Bone marrow (tissue), 2 donors: ENCODE measurements at places on chromosomes 7 and 10.

DNA sequence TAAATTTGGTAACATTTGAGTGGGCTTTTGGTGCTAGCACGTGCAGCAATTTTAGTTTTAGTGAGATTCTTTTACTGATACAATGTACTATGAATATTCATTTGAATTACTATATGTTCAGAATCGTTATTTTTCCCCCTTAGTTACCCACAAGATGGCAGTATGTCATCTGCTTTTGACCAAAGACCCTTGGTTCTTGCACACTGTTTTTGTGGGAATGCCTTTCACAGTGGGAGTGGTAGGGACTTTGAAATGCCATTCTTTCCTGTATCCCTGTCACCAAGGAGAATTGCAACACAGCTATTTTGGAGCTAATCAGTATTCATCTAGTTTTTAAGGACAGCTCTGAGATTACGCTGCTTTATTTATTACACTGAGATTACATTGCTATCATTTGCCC, 40.6 kb downstream of the SEC23IP start:
- DNase-seq = no peak

- no peak for DNase-seq
These were observed 401.9 kb downstream of the TNS3 start for GRCh38 chr7:47179812-47180515.

DNA sequence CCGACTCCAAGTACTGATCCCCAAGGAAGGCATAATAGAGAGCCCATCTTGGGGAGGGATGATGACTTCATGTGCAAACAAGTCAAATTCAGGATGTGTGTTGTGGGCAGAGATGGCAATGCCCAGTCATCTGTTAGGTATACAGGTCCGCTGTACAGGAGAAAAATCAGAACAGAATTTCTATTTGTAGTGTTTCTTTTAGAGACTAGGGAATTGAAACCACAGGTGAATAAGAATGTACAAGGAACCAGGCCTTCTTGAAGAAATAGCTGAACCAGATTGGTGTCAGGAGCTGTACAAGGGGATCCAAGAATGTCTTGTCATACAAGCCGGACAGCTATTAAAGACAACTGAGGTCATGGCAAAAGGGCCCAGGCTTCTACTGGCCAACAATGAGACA, 147.9 kb downstream of the PFKFB3 start:
- DNase-seq = no peak

- DNase-seq = no peak
These were observed 12.4 kb upstream of the CCDC7 start for GRCh38 chr10:32433542-32433941.

DNA sequence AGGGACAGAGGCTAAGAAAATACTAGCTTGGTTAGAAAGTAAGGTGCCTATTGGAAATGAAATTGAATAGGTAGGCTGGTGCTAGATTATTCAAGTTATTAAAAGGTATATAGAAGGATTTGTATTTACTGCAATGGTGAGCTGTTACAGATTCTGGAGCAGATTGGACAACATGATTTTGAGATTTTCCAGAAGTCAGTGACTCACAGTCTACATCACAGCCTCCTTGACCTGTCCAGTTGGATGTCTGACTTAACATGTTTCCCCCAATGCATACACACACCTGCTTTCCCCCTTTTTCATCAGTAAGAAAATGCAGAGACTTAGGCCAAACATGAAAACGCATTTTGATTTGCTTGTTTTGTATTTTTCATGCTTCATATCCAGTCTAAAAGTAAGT, 33.4 kb downstream of the STARD3NL start:
- DNase-seq = no peak

GRCh38 chr10:24255881-24256311, 47.0 kb downstream of the KIAA1217 start:
- no peak for DNase-seq

DNA sequence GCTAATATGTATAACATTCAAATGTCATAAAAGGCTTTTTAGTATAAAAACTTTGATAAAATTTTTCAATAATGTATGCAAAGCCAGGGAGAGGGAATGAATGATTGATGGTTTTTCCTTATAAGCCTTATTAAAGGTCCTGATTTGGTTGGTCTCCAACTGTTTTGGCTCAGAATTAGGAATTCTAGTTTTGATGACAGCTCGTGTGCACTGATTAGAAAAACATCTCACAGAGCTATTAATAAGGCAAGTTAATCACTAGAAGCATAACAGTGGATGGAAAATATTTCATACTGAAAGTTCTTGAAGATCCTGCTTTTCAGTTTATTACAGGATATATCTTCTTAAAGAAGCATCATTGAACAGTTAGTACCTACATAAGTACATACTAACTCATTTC, 114.9 kb upstream of the NOBOX start:
- DNase-seq = no peak

DNA sequence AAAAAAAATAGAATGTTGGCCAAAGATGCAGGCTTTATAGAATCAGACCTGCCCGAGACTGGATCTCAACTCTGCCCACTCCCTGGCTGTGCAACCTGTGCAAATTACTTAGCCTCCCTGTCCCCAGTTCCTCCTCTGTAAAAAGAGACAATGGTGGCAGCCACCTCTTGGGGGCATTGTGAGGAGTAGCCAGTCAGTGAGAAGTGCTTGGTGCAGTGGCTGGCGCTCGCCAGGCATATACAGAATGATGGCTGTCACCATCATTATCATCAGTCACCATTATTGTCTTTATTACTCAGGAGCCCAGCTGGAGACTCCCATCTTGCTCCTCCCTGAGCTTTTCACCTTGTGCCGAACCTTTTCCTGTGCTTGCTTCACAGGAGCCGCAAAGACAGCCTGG, 29.4 kb upstream of the TRIM8 start:
- DNase-seq = no peak

- no peak for DNase-seq
These were observed 24.6 kb upstream of the FAM221A start for GRCh38 chr7:23655433-23655832.

- DNase-seq = no peak
These were observed 100.2 kb downstream of the AGMO start for GRCh38 chr7:15461576-15461975.

DNA sequence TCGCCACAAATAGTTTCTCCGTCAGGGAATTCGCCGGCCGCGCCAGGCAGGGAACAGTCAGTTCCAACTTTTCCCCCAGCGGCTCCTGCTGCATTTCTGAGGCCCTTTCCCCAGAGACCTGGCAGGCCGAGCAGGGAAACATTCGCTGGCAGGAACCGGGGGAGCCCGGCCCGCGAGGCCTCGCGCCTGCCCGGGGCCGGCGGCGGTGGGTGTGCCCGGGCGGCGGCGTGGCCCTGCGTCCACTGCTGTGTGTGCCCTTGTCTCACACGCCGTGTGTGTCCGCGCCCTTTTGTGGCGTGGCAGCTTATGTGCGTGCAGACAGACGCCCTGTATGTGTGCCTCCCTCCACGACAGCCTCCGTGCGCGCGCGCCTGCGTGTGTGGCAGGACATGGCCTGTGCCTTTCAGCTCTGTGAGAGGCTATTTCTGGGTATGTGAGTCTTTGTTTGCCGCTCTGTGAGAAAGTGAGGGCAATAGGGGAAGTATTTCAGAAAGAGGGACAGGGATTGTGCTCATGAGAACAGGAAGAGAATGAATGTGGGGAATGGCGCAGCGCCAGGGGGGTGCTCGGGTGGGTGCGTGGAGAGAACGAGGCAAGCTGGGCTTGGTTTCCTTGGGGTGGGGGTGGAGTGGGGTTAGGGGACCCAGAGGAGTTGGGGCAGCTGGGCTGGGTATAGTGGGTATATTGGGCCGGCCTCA, 689 bp upstream of the SMARCD3 start:
- DNase-seq = peak; percentile 34

GRCh38 chr10:52951824-52952223, 179.2 kb upstream of the MBL2 start:
- DNase-seq = peak; percentile 18

- DNase-seq = no peak
These were observed 2.0 kb downstream of the CYP26C1 start for GRCh38 chr10:93062514-93063143.

DNA sequence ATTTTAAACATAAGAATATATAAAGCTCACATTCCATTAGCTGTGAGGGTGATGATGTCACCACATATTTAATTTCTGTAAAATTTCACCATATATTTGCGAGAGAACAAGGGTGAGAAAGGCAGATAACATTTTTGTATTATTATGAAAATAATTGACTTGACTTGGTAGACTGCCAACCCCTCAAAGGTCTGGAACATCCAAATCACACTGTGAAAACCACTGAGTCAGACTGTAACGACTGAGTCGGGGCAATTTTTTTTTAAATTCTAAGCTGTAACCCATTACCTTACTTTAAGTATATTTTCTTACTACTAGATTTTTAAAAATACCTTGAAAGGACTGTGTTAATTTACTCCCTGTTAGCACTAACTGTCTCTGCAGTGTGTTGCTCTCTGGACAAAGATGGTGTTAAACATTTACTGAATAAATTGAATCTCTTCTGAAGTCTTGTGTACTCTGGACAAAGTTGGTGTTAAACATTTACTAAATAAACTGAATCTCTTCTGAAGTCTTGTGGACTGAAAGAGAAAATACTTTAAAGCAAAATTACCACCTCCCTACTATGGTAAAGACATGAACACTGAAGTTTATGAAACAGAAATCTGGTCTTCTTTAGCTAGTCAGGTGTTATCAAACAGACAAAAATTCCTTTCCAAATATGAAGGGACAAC, 14.1 kb downstream of the PDZD8 start:
- no peak for DNase-seq

- no peak for DNase-seq
These were observed 479.7 kb downstream of the ATRNL1 start for GRCh38 chr10:115572740-115573455.

- no peak for DNase-seq
These were observed 167.4 kb upstream of the SH2B2 start for GRCh38 chr7:102119213-102119651.

DNA sequence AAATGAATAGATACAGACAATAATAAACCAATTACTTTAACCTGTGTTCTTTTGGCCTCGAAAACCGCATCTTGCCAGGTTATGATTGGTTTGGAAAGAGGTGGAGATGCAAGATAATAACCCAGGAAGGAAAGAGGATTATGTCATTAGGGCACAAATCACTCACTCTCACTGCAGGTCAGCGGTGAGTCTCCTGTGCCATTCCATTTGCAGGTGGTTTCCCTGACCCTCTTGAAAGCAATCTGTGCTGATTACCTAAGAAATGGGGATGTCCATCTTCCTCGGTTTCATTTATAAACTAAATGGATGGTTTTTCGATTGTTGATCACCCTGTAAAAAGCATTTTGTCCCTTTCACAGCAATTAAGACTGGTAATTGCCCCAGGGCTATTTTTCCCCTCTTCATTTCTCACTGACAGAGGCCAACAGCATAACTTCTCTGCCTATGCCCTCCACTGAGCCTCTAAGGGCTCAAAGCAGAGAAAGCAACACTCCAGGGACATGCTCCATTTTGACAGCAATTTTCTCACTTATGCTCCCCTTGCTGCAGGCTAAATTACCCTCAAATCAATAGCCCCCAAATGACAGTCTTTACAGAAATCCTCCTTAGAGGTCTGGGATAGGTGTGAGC, 257.5 kb downstream of the IPMK start:
- no peak for DNase-seq
